ENCODE measurements at places on chromosomes 5 and 9. TPM values are rescaled to one million over a fixed set of nuclear protein-coding genes. Genes with fewer than 3 reads are reported as not detected.

GRCh38 chr5:172712610-172713009 is 58.4 kb downstream of the DUSP1 start:
- DNase-seq: no peak

DNA sequence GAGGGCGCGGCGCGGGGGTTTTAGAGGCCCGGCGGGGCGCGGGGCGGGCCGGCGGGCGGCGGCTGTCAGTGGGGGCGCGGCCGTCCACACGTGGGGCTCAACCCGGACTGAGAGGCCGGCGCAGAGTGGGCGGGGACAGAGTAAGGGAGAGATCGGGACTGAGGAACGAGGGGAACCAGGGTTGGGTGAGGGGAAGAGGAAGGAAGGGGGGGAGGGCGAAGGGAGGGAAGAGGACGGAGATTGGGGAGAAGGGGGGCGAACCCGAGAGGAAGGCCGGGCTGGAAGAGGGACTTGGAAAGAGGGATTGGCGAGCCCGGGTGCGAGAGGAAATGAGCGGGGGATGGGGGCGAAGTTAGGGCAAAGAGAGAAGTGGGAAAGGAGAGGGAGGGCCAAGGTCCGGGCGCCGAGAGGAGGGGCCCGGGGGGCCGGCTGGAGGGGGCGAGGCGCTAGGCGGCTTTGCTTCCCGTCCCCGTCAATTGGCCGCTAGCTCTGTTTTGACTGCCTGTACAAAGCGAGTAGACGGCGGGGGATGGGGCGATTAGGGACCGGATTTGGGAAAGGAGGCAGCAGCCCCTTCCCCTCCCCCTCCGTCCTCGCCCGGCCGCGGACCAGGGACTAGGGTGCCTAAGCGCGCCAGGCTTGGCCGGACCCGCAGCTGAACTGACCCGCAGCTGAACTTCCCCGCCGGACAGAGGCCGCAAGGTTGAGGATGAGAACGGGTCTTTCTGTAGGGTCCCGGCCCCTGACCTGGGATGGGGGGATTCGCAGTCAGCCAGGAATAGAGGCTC is 399 bp upstream of the FBN2 start:
- no peak for DNase-seq

DNA sequence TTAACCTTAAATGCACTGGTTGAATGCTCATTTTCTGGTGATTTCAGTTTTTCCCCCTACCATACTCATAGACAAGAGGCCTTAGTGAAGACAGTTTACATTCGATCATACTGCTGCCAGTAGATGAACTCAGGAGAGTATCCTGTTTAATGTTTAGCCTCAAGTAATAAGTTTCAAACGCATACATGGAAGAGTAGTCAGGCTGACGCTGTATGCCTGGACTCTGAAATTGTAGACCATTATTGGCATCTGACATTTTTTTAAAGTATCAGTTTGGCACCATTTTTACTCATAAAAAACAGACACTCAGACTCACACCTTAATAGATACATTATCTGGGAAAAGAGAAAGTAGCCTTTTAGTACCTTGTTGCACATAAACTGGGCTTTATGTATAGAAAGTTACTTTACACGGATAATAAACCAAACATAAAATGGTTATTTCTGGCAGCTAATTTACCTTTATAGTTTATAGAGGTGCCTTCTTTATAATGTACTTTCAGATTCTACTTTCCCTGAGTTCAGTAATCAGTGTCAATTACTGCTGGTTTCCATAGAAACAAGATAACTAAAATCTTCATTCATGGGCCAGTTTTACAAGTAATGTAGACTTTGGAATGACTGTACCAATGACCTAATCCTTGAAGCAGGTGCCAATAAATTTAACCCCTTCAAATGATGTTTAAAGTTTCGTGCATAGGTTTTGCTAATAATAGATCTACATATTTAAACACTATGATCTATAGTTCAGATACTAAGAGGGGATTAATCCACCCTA is 183.8 kb upstream of the ITGA1 start:
- peak; percentile 49 for DNase-seq

DNA sequence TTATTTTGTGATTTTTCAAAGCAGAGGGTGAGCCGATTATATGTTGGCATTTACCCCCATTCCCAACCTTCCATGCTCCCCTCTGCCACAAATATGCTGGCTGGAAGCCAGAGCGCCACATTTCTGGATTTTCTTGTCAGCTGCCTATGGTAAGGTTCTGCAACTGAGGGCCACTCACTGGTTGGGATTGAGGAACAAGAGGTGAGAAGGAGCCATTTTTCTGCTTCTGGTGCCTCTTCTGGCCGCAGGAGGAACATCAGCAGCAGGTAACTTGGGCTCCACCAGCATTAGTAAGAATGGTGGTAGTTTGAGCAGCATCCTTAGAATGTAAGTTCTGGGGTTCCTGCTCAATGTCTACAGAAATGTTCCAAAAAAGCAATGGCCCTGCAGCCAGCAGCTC is 159.5 kb upstream of the MAST4 start:
- DNase-seq: peak; percentile 16

DNA sequence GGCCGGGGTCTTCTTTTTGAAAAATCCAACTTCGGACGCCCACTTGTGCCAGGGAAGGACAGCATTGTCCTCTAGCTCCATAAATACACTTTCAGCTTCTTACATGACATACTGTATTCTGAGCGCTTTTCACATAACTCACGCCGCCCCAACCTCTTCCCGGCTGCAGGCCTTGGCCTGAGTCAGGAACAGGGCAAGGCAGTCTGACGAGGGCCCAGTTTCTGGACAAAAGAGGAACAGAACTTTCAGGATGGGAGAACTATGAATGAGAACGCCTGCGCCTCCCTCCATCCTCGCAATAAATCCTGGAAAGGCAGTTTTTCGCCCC is 650 bp downstream of the DCTN4 start:
- no peak for DNase-seq

DNA sequence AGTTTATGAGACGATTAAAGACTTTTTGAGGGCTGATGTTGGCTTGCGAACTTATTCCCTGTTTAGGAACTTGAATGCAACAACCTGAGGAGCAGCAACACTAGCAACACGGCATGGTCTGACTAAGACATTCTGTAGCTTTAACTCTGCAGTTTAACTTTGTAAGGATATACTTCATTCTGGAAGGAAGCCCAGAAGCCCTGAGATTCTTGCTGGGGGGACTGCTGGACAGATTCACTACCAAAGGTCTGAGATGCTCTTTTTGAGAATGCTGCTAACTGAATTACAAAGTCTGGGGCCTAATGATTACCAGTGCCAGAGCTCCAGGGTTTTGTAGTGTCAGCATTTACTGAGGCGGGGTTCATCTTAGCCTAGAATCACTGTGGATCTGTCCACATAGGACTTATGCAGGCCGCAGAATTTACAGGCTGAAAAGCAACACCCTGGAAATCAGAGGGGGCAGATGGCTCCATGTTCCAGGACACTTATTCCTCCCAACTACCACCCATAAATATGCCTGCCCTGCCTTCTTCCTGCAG is 537.1 kb upstream of the CDH18 start:
- peak; percentile 5 for DNase-seq

DNA sequence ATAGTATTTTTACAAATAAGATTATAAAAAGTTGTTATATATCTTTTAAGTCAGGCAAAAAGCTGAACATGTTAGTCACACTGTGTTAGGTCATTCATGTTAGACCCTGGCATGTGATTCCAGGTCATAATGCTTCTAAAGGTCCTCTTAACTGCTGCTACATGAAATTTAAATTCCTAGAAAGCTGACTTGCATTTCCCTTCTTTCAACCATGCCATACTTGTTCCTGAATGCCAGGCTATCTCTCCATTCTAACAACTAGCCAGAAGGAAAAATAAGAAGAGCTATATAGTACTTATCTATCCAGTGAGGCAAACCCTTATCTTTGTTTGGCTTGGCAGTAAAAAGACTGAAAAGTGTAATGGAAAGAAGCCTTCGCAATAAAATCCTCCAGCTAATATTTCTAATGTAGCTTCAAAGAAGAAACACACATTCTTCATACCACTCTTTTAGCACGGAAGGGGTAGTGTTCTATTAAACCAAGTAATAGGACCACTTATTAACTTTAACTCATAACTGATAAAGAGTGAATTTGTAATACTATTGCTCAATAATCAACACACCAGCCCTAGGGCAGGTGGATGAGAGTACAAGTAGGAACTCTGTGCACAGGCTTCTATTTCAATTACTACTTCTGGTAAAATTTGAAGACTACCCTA is 310.2 kb downstream of the PDE4D start:
- DNase-seq: no peak

PKD2L2 gene
- polyA plus RNA-seq: not detected

GRCh38 chr5:127650022-127650421 is 1.1 kb downstream of the CTXN3 start:
- DNase-seq: no peak

GRCh38 chr5:58241389-58241788 is 218.5 kb downstream of the PLK2 start:
- DNase-seq: peak; percentile 56

Measured in stomach (tissue), 19 donors.